Amniotic stem cell (primary cell): ENCODE measurements at places on chromosomes 5 and 9.
A peak's percentile ranks its signal among the peaks of the same experiment; 100 is the strongest.

DNA sequence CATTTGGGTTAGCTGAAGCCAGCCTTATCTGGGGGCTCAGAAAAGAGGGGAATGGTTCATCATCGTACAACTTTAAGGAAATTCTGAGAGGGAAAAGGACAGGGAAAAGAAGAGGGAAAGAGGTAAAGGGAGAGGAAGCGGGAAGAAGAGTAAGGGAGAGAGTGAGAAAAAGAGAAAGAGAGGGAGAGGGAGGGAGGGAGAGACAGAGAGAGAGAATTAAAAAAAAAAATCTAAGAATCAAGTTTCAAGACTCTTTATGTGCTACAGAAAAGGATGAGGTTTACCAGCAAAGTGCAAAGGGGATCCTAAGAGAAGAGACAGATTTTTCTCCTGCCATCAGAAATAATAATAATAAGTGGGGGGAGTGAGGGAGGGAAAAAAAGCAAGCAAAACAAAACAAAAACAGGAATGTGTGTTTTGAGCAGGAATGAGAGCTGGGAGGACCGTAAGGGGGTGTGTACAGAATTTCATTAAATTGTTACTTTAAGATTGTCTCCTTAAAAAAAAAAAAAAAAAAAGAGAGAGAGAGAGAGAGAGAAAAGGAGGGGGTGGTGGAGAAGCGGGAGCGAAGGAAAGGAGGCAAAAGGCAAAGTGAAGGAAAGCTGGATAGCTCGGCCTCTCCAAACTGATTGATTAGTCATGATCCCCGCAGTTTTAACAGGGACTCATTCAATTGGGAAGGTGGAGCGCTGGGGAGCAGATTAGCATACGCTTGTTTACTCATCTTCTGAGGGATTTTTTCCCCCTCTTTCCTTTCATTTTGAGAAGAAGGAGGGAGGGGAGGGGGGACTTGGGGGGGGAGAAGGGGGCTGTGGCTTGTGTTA lies 438 bp upstream of the PAPPA start:
- peak; percentile 83 for DNase-seq

DNA sequence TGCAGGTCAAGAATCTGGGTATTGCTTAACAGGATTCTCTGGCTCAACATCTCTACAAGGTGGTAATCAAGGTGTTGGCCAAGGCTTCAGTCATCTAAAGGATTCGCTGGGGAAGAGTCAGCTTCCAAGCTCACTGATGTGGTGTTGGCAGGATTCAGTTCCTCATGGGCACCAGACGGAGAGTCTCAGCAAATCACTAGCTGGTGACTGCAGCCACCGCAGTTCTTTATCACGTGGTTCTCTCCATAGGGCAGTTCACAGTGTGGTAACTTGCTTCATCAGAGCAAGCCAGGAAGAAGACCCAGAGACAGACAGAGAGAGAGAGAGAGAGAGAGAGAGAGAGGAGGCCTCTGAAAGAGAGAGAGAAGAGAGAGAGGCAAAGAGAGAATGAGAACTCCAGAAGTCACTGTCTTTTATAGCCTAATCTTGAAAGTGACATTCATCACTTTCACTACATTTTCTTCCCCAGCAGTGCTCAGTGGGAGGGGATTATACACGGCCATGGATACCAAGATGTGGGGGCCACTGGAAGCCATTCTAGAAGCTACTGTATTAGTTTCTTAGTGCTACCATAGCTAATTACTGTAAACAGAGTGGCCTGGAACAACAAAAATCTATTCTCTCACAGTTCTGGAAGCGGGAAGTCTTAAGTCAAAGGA lies 109.2 kb upstream of the SMIM23 start:
- DNase-seq = no peak

- no peak for DNase-seq
Observed at GRCh38 chr5:94082405-94082804, 341.0 kb upstream of the POU5F2 start.

DNA sequence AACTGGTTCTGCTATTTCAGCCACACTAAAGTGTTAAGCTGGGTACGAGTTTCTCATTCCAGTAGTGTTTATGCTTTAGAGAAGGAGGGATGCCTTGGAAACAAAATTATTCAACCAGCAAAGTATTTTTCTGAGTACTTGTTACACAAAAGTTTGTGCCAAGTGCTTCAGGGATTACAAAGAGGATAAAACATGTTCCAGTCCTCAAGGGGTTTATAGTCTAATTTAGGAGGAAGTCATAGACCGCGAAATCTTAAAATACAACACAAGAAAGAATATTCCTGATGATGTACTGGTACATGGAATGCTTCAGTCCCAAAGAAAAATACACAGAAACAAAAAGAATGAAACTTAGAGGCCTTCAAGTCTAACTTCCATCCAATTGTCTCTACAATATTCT lies 85.4 kb upstream of the NR4A3 start:
- no peak for DNase-seq

DNA sequence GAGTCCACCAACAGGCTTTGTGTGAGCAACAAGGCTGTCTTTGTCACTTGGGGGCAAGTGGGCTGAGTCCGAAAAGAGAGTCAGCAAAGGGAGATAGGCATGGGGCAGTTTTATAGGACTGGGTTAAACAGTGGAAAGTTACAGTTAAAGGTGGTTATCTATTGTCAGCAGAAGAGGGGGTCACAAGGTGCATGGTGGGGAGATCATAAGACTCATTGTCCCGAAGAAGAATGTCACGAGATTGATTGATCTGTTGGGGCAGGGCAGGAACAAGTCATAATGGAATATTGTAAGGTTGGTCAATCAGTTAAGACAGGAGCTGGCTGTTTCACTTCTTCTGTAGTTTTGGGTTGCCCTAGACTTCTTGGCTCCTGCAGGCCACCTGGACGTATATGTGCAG lies 7.6 kb upstream of the HMGCS1 start:
- DNase-seq = no peak

DNA sequence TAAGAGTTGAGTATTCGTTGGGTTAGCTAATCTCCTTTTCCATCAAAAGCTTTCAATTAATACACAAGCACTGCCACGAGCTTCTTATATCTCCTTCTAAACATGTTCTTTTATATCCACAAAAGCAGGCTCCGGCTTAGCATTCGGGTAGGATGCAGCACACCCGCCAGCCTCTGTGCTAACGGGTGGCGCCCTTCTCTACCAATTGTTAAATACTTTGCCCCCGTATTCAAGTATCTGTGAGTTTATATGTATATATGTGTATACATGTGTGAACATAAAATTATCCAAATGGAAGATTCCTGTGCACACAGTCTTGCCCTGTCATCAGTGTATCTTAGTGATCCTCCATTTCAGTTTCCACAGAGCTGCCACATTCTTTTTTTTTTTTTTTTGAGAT lies 27.8 kb downstream of the BNIP1 start:
- DNase-seq = no peak

DNA sequence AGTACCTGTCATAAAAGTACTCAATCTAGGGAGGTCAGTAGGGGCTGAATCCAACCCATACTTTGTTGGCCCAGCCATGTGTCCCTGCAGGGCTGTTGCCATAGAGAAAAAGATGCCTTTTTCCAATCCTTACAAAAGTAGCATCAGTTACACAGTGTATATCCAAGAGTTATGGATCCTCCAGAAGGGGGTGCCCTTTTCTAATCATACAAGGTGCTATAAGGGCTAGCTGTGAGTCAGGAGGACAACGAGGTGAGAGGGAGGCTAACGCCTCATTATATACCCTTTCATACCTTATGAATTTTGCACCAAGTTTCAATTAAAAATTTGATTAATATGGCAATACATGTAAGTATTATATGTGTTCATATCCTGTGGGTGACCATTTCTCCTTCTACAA lies 4.8 kb downstream of the KIAA0825 start:
- no peak for DNase-seq

GRCh38 chr9:93206576-93207155 lies 22.7 kb downstream of the WNK2 start:
- DNase-seq = no peak

DNA sequence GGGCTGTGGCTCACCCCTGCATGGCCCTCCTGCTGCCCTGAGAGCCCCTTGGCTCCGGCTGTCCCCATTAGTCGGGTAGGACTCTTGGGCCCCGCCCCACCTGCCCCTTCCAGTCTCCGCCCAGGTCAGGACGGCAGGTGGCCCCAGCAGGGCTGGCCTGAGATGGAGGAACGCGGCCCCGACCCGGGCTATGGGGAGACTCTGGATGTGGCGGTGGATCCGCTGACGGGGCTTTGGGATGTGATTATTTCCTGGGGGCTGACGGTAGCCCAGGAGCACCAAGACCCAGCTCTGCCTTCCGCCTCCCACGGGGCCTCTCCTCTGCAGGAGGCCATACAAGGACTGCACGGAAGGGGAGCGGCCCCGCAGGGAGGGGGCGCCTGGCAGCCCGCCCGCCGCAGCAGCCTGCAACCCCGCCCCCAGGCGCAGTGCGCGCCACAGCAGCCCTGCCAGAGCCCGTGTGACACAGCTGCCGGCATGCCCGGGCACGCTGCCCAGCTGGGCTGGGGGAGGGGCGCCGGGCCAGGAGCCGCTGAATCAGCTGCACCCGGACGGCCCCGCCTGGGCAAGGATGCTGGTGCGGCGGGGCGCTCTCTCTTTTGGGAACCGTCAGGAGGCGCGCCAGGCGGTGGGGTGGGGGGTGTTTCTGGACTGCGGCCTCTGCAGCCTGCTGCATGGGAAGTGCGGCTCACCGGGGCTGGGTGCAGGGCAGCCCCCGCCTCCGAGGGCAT lies 9.2 kb downstream of the TMEM250 start:
- DNase-seq = peak; percentile 82

- DNase-seq = no peak
Observed at GRCh38 chr9:116480700-116481099, 206.4 kb upstream of the TRIM32 start.

- no peak for DNase-seq
Observed at GRCh38 chr9:89872913-89873707, 268.3 kb downstream of the GADD45G start.

GRCh38 chr5:22598796-22599195 lies 254.3 kb downstream of the CDH12 start:
- DNase-seq = no peak

DNA sequence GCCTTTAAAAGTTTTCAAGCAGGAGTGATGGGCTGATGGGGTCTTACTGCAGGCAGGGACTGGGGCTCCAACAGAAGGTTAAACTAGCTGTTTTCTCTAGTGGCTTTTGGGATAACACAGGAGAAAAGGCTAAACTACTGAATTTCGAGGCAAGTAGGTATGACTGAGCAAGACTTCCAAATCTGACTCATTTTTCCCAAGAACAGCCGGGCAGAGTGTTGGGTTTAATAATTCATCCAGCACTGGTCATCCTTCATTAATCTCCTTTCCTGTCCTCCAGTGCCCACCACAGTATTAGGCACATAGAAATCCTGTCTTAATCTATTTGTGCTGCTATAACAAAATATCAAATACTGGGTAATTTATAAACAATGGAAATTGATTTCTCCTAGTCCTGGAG lies 20.5 kb downstream of the MSX2 start:
- DNase-seq = no peak

- DNase-seq = no peak
Observed at GRCh38 chr5:60184606-60185005, 291.1 kb upstream of the PDE4D start.
